Daoy (cell line): ENCODE measurements at places on chromosomes 7 and 10. TPM values are rescaled to one million over a fixed set of nuclear protein-coding genes. Genes with fewer than 3 reads are reported as not detected.

- DNase-seq = no peak
These were observed 803.6 kb downstream of the SORCS1 start for GRCh38 chr10:106360870-106361269.

DNA sequence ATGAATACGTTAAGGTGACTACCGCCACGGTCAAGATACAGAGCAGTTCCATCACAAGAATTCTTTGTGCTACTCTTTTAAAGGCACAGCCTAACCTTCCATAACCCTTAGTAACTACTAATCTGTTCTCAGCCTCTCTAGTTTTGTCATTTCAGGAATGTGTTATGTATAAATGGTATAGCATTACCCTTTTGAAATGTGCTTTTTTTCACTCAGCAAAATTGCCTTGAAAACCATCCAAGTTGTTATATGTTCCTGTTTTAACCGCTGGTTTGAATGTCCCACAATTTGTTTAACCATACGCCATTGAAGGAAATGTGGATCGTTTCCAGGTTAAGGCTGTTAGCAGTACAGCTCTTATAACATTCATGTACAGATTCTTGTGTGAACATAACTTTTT is 32.0 kb downstream of the WAC start:
- DNase-seq = no peak

- DNase-seq = no peak
These were observed 201.8 kb downstream of the NSUN6 start for GRCh38 chr10:18449611-18450026.

DNA sequence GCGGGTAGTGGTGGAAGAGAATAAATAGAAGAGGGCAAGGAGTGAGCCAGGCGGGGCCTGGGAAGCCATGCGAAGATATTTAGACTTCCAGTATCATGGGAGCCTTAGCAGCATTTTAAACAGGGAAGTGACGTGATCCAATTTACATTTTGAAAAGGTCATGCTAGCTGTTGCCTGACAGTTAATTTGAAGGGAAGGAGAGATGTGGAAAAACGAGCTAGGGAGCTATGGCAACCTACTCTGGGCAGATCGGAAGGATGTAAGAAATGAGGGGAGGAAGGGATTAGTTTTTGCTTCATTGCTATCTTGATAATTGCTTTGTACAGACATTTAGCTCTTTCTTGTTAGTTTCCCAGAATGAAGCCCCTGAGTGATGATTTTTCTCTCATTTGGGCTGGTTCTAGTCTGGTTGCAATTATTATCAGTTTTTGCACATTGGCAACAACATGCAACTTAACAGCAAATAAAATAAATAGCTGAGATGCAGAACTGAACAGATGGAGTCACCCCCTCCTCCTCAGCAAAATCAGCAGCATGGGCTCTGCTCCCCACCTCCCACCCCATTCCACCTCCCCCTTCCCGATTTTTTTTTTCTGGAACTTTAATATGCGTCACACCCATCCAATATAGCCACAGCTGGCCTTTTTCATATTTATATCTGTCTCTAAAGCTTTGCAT is 13.0 kb upstream of the CALU start:
- no peak for DNase-seq

DNA sequence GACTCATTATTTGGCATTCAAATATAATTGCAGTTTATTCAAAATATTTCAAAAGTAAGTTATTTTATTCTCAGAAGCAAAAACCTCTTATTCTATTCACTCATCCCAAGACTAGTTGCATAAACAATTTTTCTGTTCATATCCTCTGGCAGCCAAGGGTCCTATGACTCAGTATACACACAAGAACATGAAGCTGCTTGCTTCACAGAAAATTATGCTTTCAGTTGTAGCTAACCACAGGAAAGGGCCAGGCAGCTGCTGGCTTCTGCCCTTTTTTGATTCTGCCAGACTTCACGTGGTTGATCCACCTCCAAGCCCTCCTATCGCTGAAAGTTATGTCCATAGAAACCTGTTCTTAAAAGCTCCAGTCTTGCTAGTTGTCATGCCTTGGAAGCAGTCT is 108.8 kb downstream of the ABCA13 start:
- no peak for DNase-seq

DNA sequence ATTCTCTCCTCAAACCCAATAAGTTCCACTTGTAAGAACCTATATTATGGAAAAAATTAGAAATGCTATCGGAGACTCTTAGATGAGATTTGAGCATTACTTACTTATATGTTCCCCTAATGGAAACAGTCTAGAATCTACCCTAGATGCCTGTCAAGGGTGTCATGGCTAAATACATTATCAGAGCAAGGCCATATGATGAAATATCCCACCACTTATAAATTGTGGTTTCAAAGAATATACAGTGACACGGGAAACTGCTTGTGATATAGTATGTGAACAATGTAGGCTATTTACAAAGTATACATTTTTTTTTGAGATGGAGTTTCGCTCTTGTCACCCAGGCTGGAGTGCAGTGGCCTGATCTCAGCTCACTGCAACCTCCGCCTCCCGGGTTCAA is 46.3 kb upstream of the CTBP2 start:
- DNase-seq = no peak

DNA sequence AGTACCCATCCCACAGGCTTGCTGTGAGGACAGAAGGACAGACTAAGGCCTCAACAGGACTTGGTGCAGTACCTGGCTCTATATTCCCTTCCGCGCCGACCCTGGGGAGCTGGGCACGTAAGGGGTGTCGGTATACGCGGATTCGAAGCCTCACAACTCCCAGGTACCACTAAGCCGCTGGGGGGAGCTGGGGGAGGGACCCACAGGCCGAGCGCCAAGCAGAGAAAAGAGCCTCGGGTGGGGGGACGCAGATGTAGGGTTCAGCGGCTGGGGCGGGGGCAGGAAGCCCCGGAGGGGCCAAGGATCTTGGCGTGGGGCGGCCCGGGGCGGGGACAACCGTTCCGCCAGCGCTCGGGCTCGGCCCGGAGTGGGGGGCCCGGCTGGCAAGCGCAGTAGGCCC is 126.4 kb upstream of the ZNF746 start:
- DNase-seq = peak; percentile 48

GRCh38 chr10:132326925-132327324 is 5.1 kb upstream of the LRRC27 start:
- DNase-seq = no peak

- DNase-seq = peak; percentile 34
These were observed 228.9 kb upstream of the PITRM1 start for GRCh38 chr10:3401491-3401938.

- peak; percentile 13 for DNase-seq
These were observed 98.0 kb downstream of the TEX36 start for GRCh38 chr10:125584954-125585353.

DNA sequence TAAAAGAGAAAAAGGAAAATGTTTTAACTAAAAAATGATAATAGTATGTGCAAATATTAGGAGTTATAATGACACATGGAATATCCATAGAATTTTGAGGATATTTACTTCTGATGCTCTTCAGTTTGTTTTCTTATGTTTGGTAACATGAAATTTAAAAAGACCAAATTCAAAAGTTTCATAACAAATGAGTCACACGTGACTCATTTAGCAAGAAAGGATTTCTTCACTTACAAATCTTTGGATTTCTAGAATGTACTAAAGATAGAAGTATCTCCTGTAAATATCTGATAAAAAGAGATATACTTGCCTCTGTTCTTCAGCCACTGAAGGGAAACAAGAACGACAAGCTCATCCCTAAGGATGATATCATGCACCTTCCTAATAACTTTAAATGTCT is 774.5 kb upstream of the LRRTM3 start:
- no peak for DNase-seq

GRCh38 chr7:148912758-148913541 is 28.9 kb upstream of the EZH2 start:
- DNase-seq = no peak

DNA sequence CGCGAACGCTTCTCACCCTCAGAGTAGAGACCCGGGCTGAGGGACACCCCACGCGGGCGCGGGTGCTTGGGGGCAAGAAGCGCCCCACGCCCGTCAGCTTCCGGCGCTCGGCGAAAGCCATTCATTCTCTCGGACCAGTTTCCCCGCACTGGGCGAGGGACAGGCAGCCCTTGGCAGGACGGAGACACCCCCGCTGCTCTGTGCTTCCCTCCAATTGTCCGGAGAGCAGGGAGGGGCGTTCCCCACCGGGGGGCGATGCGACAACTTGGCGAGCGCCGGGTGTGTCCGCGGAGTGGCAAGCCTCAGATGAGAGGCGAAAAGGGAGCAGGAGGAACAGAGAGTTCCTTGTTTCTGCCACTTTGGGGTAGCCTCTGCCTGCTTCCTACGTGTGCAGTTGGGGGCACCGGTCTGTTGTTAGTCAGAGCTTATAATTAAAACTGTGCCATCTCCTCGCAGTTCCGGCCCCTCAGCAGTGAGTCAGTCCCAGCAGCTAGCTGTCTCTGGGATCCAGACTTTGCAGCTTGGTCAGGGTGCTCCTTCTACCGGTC is 1.7 kb downstream of the GPR158 start:
- peak; percentile 45 for DNase-seq

- DNase-seq = no peak
These were observed 835 bp downstream of the COMMD3 start for GRCh38 chr10:22317076-22317370.

- no peak for DNase-seq
These were observed 36.6 kb downstream of the TCF7L2 start for GRCh38 chr10:112986544-112987190.

- no peak for DNase-seq
These were observed 33.9 kb downstream of the RCC1L start for GRCh38 chr7:75039709-75040108.

DNA sequence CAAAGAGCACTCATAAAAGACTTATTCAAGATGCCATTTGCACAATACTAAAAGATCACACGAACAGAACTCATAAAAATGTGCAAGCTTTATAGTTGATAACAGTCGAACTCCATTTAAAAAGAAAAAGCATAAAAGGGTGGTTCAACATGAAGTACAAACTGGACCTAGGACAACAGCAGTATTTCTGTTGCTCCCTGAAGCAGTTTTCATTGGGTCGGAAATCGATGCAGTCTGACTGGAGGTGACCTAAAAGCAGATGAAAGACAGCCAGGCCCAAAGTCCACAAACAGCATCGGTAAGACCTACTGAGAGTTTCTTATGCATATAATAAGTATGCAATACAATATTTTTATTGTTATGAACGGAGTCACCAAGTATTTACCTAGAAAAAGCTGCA is 23.9 kb downstream of the FAM171A1 start:
- no peak for DNase-seq

DNA sequence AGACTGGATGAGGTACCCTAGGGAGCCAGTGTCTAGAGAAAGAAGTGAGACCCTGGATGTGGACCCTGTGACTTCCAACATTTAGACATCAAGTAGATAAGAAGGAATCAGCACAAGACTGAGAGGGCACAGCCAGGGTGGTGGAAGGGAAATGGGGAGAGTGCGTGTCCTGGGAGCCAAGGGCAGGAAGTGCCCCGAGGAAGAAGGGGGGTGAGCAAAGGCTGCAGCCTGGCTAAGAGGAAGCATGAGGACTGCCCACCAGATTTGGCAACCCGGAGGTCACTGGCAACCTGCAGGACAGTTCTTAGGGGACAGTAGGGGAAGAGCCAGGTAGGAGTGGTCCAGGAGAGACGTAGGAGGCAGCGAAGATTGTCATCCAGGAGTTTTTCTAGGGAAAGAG is 14.8 kb downstream of the COL13A1 start:
- no peak for DNase-seq

DNA sequence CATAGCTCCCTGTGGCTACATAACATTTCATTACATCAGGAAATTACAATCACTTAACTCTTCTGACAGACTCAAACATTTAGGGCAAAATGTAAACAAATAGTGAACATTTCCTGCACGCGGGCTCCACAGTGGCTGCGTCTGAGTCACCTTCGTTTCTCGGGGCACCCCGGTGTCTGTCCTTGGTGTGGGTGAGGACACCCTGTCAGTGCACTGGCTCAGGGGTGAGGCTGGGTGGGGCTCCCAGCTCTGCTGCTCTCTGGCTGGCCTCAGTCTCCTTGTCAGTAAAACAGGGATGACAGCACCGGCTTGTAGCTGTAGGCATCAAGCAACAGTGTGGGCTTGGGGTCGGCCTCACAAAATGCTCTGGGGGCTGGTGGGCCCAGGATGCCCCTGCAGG is 237.1 kb upstream of the SHH start:
- DNase-seq = no peak

GRCh38 chr7:70694434-70694970 is 437.4 kb upstream of the GALNT17 start:
- DNase-seq = peak; percentile 79

DNA sequence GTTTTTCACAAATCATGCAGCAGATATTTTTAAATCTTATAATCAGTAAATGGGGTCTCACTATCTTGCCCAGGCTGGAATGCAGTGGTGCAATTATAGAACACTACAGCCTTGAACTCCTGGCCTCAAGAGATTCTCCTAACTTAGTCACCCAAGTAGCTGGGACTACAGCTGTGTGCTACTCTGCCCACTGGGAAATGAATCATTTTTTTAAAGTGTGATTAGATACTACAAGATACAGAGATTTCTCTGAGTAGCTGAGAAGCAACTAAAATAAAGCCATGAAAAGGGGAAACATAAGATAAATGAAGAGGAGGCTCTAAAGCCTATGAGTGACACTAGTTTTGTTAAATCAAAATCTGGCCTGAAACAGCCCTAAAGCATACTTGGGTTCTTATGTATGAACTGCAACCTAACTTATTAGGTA is 119.7 kb downstream of the JMJD1C start:
- peak; percentile 4 for DNase-seq

- DNase-seq = no peak
These were observed 56.8 kb upstream of the TMEM229A start for GRCh38 chr7:124089621-124090020.

The TMEM26 gene
- not detected in 2 replicates for total RNA-seq

The HACD1 gene
- total RNA-seq = 25.0 and 41.9 TPM in 2 replicates

The SSC4D gene
- total RNA-seq = 0.30 and 2.5 TPM in 2 replicates

The HKDC1 gene
- 0.69 and 0.89 TPM in 2 replicates for total RNA-seq

The WNT8B gene
- total RNA-seq = not detected in 2 replicates

The VWC2 gene
- not detected in 2 replicates for total RNA-seq

The PITX3 gene
- total RNA-seq = not detected in 2 replicates

The TFR2 gene
- total RNA-seq = 2.4 and 4.6 TPM in 2 replicates

The FAM20C gene
- 48.8 and 48.9 TPM in 2 replicates for total RNA-seq

The PLXDC2 gene
- total RNA-seq = 0.33 and 0.69 TPM in 2 replicates

The FAM237B gene
- not detected in 2 replicates for total RNA-seq

The DNTT gene
- not detected in 2 replicates for total RNA-seq

The C1QL3 gene
- total RNA-seq = not detected in 2 replicates

The MYL10 gene
- not detected in 2 replicates for total RNA-seq

The MEOX2 gene
- total RNA-seq = not detected in 2 replicates
